Activated CD8-positive, alpha-beta memory T cell treated with anti-CD3 and anti-CD28 coated beads for 1 hour (primary cell): ENCODE measurements at places on chromosomes 7 and 10.

- no peak for DNase-seq
These were observed 207.9 kb downstream of the ARL4A start for GRCh38 chr7:12895296-12895695.

DNA sequence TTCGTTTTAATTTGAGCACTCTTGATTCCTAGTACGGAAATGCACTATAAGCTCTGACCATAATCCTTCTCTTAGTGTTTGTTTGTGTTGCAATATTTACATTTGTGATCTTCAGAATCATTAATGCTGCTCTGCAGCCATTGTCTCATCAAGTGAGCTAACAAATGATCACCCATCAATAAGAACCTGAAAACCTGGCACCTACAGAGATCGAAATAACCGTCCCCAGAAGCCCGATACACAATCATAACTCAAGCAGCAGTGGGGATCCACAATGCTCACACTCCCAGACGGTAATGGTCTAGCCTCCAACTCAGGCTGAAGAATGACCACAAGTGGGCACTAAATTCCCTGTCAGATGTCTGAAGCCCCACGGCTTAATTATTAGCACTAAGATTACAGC lies 156.0 kb upstream of the NFE2L3 start:
- DNase-seq, result no peak

- DNase-seq, result no peak
These were observed 12.6 kb upstream of the PRTFDC1 start for GRCh38 chr10:24965051-24965450.

- no peak for DNase-seq
These were observed 35.8 kb downstream of the CRCP start for GRCh38 chr7:66150471-66150870.

- DNase-seq, result no peak
These were observed 112.4 kb downstream of the CDK6 start for GRCh38 chr7:92723943-92724342.

GRCh38 chr10:76206797-76207352 lies 775.5 kb downstream of the LRMDA start:
- DNase-seq, result no peak

- no peak for DNase-seq
These were observed 19.5 kb downstream of the CACUL1 start for GRCh38 chr10:118735294-118735693.

DNA sequence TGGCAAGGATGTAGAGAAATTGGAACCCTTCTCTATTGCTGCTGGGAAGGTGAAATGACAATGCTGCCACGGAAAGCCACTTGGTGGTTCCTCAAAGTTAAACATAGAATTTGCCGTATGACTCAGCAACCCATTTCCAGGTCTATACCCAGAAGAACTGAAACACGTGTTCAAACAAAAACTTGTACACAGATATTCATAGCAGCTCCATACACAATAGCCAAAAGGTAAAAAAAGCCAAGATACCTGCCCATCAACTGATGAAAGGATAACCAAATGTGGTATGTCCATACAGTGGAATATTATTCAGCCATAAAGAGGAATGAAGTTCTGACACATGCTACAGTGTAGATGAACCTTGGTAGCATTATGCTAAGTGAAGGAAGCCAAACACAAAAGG lies 39.1 kb downstream of the LHPP start:
- DNase-seq, result no peak

GRCh38 chr10:1968257-1969033 lies 231.1 kb upstream of the ADARB2 start:
- no peak for DNase-seq

- DNase-seq, result no peak
These were observed 4.0 kb upstream of the SH3PXD2A start for GRCh38 chr10:103859161-103860086.

GRCh38 chr10:73649876-73650536 lies 5.8 kb downstream of the SYNPO2L start:
- no peak for DNase-seq

DNA sequence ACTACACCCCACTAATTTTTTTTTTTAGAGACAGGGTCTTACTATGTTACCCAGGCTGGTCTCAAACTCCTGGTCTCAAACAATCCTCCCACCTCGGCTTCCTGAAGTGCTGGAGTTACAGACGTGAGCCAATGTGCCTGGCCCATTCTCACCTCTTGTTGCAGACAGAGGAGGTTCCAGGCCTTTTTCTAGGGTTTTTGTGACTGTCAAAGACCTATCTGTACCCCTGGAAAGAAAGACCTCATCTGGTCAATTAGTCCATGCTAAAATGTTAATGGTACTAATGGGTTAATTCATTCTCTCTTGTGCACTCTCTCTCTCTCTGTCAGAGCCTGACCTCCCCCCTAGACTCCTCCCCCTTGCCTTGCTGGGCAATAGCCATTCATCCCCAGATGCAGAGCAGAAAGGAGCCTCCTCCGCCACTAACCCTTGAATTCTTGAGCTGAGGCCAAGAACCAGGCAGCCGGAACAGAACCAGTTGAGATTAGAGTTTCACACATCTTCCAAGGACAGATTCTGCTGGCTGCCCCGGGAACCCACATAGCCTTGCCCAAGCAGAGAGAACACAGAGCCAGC lies 209.7 kb downstream of the SKIDA1 start:
- no peak for DNase-seq

GRCh38 chr7:29091715-29092114 lies 54.6 kb downstream of the CPVL start:
- no peak for DNase-seq

- DNase-seq, result no peak
These were observed 6.8 kb upstream of the CDK6 start for GRCh38 chr7:92843034-92843760.

DNA sequence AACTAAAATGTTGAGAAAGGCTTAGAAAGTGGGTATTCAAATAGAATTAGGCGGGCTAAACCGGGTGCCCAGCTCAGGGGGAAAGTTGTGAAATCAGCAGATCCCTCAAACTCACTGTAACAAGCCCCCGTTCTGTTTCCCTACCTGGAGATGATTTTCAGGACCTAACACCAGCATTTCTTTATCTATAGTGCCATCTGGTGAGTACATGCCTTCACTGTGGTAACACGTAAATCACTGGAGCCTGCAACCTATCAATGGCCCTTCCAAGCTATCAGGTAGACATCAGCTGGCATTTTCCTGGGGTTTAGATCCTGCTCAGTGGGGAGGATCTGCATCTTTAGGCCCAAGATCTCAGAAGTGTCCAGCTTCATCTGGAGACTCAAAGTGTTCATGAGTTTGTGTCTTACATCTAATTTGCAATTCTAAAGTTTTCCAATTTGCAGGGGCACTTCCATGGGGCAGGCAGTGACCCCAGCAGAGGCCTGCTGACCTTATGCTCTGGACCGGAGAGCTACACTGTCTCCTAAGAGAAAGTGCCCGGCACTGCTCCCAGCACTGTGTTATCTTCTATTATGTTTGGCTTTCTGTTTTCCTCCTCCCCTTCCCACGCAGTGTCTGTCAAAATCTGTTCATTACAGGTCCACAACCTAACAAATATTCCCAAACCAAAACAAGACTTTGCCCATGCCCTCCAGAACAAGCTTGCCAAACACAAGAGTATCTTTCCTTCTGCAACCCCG lies 132.5 kb downstream of the LSM5 start:
- no peak for DNase-seq

DNA sequence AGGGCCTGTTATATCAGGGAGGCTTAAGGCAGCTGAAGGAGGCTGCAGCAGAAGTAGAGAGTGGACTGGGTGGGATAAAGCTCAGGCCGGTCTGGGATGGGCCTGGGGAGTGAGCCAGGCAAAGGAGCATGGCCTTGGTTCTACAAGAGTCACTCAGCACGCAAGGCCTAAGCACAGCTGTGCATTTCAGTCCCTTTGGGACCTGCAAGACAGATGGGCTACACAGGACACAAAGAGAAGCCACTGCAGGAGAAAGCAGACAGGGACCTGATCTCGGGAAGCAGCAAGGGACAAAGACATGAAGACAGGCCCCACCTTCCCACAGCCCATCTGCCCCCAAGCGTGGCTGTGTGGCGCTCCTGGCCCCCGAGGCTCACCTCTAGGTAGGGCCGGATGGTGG lies 29.4 kb downstream of the RRP12 start:
- no peak for DNase-seq

GRCh38 chr7:149007611-149008010 lies 20.7 kb downstream of the PDIA4 start:
- DNase-seq, result no peak

DNA sequence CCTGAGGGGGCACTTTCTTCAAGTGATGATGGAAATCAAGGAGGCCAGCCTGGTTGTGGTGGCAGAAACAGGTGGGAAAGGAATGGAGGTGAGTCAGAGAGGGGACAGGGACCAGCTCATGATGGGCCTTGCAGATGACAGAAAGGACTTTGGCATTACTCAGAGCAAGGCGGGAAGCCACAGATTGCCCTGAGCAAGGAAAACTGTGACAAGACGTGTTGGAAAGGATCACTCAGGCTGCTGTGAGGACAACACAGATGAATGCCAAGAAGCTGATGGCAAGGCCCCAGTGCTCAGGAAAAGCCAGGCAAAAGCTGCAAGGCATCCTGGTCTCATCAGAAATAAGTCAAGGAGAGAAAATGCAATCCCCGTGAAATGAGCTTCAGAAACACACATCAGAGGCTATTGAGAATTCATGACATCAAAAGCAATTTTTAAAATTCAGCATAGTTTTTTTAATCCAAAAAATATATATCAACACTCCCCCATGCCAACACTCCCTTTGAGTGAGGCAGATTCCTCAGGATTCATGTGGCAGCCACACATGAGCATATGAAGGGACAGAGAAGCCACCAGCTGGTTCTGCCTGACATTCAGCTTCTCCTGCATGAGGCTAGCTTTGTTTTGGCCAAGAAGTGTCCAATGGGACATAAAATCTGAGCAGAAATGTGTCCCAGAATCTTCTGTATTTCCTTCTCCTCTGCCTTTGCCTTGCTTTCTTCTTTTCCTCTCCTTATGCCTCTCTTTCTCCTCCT lies 244.5 kb upstream of the MYO3A start:
- DNase-seq, result no peak

DNA sequence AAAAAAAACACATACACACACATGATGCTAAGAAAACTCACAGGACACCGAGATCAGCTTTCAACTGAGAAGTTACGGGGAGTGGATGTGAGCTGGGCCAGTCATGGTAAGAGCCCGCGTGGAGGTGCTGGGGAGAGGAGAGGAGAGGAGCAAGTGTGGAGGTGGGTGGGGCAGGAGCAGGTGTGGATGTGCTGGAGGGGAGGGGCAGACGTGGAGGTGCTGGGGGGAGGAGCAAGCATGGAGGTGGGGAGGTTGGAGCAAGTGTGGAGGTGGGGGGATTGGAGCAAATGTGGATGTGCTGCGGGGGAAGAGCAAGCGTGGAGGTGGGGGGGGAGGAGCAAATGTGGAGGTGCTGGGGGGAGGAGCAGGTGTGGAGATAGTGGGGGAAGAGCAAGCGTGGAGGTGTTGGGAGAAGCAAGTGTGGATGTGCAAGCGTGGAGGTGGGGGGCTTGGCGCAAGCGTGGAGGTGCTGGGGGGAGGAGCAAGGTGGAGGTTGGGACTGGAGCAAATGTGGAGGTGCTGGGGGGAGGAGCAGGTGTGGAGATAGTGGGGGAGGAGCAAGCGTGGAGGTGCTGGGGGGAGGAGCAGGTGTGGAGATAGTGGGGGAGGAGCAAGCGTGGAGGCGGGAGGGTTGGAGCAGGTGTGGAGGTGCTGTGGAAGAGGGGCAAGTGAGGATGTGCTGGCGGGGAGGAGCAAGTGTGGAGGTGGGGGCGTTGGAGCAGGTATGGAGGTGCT lies 24.5 kb upstream of the NCAPG2 start:
- no peak for DNase-seq

DNA sequence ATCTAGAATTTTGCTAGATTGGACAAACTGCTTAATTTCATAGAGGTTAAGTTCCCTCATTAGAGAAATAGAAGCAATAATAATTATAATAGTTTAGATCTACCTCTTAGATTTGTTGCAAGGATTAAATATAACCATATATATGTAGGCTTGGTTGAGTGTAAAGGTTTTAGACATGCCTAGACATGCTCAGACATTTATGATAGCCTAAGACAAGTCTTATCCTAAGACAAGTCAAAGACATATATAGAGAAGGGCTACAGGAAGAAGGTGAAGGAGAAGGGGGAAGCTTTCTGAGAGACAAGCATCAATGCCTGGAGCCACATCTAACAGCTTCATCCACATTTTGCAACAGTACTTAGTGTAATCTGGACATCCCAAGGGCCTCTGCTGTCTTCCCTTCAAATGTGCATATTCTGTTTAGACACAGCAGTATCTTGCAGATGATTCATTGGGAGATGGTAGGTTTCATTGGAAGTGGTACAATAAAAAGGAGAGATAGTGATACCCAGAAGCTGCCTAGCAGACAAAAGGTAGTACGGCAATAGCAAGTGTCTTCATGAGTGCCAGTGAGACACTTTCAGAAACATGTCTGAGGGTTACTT lies 146.5 kb downstream of the HGF start:
- no peak for DNase-seq

DNA sequence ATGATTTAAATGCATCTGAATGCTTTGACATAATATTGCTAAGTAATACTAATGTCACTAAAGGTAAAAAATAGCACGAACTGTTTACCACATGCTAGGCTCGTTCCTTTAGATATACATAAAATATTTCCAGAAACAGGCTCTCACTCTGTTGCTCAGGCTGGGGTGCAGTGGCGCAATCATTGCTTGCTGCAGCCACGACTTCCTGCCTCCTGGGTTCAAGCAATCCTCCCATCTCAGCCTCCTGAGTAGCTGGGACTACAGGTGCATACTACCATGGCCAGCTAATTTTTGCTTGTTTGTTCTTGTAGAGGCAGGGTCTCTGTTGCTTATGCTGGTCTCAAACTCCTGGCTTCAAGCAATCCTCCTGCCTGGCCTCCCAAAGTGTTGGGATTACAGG lies 183.3 kb downstream of the SGMS1 start:
- no peak for DNase-seq

GRCh38 chr7:98254951-98255610 lies 3.0 kb upstream of the TECPR1 start:
- no peak for DNase-seq

DNA sequence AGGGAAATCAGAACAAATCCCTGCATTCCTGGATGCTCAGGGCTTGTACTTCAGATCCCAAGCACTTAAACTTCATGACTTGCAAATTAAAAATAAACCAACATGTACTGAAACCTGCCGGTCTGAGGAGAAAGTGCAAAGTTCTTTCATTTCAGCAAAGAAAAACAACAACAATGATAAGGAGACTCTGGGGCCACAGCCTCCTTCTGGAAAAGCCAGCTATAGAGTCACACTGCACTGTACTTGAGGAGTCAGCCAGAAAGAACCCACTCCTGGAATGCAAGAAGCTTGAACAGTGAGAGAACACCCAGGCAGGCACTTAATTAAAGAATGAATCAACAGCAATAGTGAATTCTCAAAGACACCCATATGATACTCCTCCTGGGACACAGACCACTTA lies 49.7 kb upstream of the TM9SF3 start:
- DNase-seq, result no peak

DNA sequence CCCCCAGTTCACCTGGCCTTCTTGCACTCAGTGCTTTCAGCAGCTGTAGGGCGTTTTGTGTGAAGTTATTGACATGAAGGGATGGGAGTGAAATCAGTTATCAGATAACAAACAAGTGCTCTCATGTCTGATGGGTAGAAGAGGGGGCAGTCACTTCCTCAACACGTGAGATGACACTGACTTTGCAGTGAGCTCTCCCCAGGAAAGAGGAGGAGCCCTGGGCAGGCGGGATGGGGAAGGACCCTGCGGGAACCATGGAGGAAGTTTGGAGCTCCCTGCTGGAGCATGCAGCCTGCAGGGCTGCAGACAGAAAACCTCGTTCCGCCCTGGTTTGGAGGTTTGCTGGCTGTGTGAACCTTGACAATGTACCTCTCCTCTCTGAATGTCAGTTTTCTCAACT lies 38.7 kb downstream of the GPR26 start:
- DNase-seq, result no peak
